ENCODE measurements at places on chromosomes 1 and 21.

GRCh38 chr1:3457910-3458883 is 3.7 kb downstream of the ARHGEF16 start:
- DNase-seq: no peak

GRCh38 chr1:43441894-43442637 is 11.7 kb downstream of the HYI start:
- no peak for DNase-seq

DNA sequence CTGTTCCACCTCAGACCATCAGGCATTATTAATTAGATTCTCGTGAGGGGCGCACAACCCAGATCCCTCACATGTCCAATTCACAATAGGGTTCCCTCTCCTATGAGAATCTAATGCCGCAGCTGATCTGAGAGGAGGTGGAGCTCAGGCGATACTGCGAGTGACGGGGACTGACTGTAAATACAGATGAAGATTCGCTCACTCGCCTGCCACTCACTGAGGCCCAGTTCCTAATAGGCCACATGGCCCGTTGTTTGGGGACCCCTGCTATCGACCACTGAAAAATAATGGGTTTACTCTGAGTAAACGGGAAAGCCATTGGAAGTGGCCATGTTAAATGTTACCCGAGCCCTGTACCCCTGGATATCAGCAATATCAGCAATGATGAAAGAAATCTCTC is 65.9 kb downstream of the GRIK1 start:
- DNase-seq: no peak

- no peak for DNase-seq
Measured at GRCh38 chr1:59908682-59909081, 17.9 kb downstream of the CYP2J2 start.

DNA sequence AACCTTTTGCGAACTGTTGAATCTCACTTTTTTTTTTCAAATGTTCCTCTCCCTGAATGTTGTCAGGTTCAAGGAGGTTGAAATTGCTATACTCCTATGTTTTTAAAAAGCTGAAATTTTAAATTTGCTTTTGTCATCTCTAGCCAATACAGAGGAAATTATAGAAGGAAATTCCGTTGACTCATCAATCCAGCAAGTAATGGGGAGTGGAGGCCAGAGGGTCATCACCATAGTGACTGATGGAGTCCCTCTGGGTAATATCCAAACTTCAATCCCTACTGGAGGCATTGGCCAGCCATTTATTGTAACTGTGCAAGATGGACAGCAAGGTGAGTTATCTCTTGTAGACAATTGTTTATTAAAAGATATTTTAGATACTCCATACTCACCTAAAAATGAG is 36.3 kb downstream of the GABPB2 start:
- peak; percentile 56 for DNase-seq

- DNase-seq: no peak
Measured at GRCh38 chr1:5109633-5110032, 455.2 kb downstream of the AJAP1 start.

DNA sequence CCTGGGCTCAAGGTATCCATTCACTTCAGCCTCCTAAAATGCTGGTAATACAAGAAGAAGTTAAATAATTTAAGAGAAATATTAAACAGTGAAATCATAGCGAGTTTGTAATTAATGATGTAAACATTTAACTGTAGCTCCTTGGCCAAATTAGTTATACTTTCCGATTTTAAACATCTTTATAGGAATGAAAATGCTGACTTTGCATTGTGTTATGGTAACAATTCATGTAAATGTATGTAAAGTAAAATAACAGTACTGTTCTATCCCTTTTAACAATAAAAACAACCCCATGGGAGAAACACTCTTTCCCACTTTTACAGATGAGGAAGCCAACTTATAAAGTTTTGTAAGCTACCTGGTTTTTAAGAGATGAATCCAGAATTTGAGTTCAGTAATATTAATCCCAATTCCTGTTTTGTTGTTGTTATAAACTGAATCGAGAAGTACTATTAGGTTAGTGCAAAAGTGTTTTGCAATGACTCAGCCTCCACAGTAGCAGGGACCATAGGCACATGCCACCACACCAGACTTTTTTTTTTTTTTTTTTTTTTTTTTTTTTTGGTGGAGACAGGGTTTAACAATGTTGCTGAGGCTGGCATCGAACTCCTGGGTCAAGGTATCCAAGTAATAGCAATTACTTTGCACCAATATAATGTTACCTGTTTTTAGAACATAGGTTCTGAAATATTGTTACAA is 1360.4 kb downstream of the BRINP3 start:
- peak; percentile 6 for DNase-seq
